ENCODE measurements at places on chromosomes 6 and 20. TPM values are rescaled to one million over a fixed set of nuclear protein-coding genes. Genes with fewer than 3 reads are reported as not detected.

Gene MOG
- not detected for total RNA-seq

Gene SLC22A7
- total RNA-seq, result not detected

Gene MYBL2
- total RNA-seq, result 1.6 TPM

Gene GNRH2
- not detected for total RNA-seq

Gene EFCAB8
- not detected for total RNA-seq

Gene MAP7
- 0.10 TPM for total RNA-seq

Gene ENPP5
- total RNA-seq, result 0.39 TPM

Gene RBPJL
- not detected for total RNA-seq

Gene ZNF217
- 23.2 TPM for total RNA-seq

Gene COX7A2
- total RNA-seq, result 157 TPM

Gene HAO1
- total RNA-seq, result not detected

Gene DPPA5
- total RNA-seq, result not detected

Gene TAGAP
- total RNA-seq, result not detected

Gene HLA-DPB1
- 4.1 TPM for total RNA-seq

Gene PPT2
- 9.5 TPM for total RNA-seq

Gene PTCRA
- total RNA-seq, result not detected

Gene RBM39
- 125 TPM for total RNA-seq

Gene POU3F2
- total RNA-seq, result not detected

Gene ZKSCAN4
- total RNA-seq, result 3.3 TPM

Gene PACRG
- total RNA-seq, result not detected

Gene MLN
- not detected for total RNA-seq

Gene GFOD1
- 4.2 TPM for total RNA-seq

Gene AIF1
- total RNA-seq, result not detected

Gene RNF144B
- 0.64 TPM for total RNA-seq

Gene PTK7
- 110 TPM for total RNA-seq

Gene PLN
- total RNA-seq, result not detected

Gene GTF2H4
- 12.3 TPM for total RNA-seq
